ENCODE measurements at places on chromosomes 5 and 9.

DNA sequence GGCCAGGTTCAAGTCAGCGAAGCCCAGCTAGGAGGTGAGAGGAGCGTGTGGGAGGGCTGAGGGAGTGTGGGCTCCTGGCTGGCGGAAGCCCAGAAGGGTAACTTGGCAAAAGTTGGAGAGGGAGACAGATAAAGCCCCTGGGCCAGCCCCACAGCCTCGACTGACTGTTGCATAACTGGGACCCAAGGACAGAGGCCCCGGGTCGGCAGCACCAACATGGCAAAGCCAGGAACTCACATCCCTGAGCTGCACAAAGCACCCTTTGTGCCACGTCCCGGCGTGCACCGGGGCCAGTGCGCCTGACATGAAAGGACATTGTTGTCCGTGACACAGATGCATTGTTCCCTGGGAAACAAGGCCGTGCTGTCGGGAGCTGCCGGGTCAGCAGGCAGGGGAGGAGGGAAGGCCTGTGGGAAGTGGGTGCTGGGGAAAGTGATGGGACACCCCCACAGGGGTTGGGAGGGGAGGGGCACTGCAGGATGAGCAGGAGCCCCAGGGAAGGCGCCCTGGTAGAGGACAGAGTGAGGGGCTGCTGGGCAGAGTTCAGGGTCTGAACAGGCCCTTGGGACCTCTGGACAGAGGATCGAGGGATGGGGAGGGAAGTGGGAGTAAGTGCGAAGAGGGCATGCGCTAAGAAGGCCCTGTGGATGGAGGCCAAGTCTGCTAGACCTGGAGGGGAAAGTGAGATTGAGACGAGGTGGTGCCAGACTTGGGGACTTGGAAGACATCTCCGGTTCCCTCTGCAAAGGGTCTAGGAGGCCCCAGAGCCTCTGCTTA is 13.0 kb upstream of the DPM2 start:
- DNase-seq = no peak

- no peak for DNase-seq
These were observed 68.0 kb downstream of the POU5F2 start for GRCh38 chr5:93673316-93673954.

GRCh38 chr5:167417662-167418061 is 873.8 kb upstream of the WWC1 start:
- no peak for DNase-seq

GRCh38 chr5:60903356-60903755 is 41.5 kb downstream of the ERCC8 start:
- DNase-seq = no peak

DNA sequence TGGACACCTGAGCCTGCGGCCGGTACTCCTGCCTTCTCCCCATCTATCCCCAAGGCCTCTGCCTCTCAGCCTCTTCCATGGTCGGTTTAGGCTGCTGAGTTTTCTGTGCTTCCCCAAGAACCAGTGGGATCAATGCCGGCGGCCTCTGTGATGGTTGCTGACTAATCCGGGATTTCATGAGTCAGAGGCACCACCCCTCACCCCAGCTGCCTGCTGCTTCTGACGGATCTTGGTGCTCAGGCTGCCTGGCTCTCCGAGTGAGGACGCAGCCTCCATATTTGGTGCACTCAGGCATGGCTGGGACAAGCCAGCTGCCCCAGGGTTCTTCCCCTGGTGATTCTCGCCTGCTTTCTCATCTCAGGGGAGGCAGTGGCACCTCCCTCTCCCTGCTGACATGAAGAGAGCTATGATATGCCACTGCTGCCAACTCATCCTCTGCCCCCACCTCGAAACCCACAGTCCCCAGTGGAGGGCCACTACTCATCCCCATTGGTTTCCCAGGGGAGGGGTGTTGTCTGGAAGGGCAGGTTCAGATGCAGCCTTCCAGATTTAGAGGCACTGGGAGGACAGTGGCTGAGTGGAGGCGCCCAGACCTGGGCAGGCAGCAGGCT is 3.3 kb upstream of the MAN1B1 start:
- no peak for DNase-seq

- DNase-seq = no peak
These were observed 179.3 kb downstream of the HINT1 start for GRCh38 chr5:130985776-130986175.

DNA sequence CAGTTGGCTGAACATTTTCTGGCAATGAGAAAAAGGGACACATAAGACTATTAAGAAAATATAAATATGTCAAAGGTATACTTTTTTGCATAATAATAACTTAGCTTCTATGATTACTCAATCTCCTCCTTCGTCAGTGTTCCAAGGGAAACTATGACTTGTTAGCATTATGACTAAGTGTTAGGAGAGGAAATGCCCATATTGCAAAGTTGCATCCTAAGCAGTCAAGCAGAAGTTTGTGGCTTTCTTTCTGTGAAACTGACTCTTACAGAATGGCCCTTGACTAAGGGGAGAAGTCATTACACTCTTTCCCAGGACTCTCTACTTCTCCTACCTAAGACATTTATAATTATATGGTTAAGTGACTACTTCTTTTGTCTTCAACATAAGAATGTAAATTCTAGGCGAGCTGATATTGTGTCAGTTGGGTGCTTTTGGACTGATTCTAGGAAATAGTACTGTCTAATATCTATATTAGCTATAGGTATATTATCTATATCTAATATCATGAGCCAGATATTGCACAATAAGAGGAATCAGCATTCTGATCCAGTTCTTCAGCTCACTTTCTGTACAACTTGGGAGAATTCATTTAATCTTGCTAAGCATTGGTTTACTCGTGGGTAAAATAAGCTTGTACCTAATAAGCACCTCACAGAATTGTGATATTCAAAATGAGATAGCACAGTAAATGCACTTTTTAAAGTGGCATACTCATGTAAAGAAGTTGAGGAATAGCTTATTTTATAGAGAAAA is 16.4 kb upstream of the SPINK6 start:
- DNase-seq = no peak

DNA sequence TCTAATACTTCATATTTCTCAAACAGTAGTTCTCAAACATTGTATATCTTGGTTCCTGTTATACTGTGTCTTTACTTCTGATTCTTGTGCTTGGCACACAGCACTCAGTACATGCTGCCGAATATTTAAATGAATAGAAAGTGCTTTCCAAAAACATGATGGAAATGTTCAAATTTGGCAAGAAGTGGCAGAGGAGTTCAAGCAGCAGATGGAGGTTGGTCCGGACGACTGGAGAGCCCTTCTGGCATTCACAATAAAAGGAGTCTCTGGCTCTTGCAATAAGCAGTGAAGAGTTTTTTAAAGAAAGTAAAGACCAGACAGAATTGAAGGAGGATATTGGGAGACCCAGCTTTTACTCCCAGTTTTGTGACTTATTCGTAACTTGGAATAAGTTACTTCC is 36.3 kb downstream of the TSTD2 start:
- DNase-seq = no peak

- DNase-seq = no peak
These were observed 83.1 kb downstream of the COL27A1 start for GRCh38 chr9:114238472-114238871.

DNA sequence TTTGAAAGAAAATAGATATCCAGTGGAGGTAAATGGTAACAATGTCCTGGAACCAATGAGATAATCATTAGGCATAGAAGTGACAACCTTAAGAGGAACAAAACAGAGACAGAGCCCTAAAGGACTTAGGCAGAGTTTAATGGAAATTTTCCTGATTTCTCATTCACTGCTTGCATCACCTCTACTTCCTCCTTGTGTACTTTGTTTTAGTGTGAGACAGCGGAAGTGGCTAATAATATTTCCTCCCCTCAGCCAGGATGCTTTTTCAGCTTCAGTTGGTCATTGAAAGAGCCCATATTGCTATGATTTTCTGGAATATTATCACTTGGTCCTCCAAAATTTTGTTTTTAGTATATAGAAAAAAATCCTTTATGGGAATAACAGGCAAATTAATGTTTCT is 153.4 kb upstream of the MPDZ start:
- no peak for DNase-seq

GRCh38 chr9:93290495-93291434 is 106.8 kb downstream of the WNK2 start:
- no peak for DNase-seq

DNA sequence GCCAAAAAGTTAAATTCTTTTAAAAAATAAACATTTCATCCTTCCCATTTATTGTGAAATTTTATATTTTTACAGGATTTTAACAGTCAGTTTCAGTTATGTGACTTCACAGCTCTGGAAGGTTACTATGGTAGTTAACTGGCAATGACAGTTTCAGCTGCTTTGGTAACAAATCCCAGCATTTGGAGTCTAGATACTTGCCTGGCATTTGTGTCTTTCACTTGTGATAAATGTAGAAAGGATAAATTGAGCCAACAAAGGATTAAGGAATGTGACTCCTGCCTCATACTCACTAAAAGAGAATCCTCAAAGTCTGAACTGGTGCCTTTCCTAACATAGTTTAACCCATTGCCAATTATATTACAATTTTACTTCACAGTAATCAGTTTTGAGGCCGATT is 315.5 kb downstream of the FER start:
- no peak for DNase-seq

DNA sequence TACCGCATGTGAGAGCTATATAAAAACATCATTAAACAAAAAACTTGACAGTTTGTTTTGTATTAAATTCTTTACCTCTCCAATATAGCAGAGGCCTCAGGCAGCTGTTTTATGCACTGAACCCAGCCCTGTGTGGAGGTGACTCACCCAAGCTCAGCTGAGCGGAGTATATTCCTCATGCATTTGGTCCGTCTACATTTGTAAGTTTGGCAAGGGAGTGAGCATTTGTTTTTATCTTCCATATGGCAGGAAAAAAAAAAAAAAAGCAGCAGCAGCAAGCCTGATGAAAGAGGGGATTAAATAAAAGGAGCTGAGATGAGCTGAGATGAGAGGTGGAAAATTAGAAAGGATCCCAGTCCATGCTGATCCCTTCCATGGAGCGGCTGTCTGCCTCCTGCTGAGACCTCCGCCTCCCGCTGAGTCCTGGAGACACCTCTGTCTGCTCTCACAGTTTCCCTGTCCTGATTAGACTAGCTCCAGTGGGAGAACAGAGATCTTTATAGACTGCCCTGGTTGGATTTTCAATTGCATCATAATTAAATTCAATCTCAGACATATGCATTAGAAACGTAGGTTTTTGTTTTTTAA is 112.0 kb upstream of the CTNND2 start:
- DNase-seq = no peak

DNA sequence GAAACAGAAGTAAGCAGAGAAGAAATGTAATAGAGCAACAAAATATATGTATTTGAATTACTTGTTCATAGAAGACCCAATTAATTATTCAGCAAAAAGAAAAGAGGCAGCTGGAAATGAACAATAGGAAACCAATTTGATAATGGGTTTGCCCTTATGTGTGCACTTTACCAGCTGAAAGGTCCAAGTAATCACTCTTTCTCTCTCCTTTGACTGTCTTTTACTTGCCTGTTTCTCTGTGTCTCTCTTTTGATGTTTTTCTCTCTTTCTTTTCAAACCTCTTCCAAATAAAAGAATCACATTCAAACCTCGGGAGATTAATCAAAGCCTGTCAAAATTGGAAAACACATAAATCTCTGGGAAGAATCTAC is 51.5 kb downstream of the CTNND2 start:
- DNase-seq = no peak

DNA sequence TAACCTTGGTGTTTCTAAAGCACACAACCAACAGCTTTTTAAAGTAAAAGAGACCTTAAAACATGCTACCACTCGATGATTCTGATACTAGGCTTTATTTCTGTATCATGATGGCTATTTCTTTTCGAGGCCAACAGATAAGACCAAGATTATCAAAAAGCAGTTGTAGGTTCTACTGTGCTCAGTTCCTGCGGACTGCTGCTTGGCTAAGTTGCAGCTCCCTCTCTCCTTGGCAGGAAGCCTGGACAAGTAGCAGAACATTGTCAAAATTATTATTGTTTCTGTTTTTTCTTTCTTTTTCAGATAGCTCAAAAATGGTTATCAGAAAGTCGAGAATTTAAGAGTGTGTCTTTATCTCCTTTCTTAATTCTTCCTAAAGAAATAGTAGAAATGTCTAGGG is 607.6 kb downstream of the PTPRD start:
- DNase-seq = no peak

GRCh38 chr5:34496260-34496691 is 159.9 kb upstream of the RAI14 start:
- DNase-seq = no peak

GRCh38 chr9:557601-558201 is 283.8 kb upstream of the DMRT1 start:
- peak; percentile 11 for DNase-seq

GRCh38 chr9:95226921-95227320 is 90.6 kb downstream of the FANCC start:
- peak; percentile 11 for DNase-seq

GRCh38 chr5:91419571-91420537 is 36.7 kb upstream of the ARRDC3 start:
- peak; percentile 13 for DNase-seq

GRCh38 chr9:68702493-68702892 is 2.5 kb upstream of the PIP5K1B start:
- DNase-seq = no peak

DNA sequence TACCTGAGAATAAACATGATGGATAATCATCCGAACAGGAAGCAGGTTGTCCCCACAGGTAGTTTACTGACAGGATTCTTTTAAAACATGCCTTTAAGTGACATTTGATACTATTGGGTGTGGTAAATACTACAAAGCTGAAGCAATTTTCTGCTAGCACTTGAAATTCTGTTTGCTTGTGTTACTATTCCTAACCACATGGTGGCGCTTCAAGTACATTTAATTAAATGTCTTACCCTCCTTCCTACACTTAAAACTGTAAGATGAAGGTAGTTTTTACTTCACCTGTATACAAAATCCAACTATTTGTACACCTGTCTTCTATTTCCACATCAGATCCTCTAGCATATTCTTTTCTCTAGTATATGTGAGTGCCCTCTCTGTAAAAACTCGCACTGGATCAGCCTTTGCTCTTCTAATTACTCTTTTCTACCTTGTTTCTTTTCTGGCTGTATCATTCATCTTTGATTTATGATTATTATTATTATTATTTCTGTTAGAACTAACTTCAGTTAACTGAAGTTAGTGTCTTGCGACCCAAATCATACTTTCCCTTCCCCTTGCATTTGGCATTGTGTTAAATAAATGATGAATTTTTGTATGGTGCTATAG is 18.4 kb downstream of the SLC25A46 start:
- peak; percentile 9 for DNase-seq

GRCh38 chr5:66285343-66285922 is 141.3 kb downstream of the SREK1 start:
- no peak for DNase-seq
